ENCODE measurements at places on chromosomes 3 and 15.

- DNase-seq = no peak
Measured at GRCh38 chr3:127549826-127550467, 40.6 kb downstream of the TPRA1 start.

DNA sequence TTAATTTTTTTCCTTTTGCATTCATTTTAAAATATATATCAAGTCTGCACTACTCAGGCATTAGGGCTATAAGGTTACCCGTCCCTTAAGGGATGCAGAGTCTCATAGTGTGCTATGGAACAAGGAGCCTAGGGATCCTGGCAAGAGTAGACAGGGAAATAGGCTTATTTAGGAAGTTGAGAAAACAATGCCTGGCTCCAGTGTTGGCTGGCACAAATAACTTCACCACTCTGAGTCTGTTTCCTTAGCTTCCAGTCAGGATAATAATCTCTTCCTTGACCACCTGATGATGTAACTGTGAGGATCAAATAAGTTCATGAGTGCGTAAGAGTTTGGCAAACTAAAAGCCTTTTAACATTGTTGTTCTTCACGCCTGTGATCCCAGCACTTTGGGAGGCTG, 540.8 kb upstream of the IL12A start:
- no peak for DNase-seq

GRCh38 chr3:174153871-174154270, 705.3 kb upstream of the NAALADL2 start:
- DNase-seq = no peak

- no peak for DNase-seq
Measured at GRCh38 chr3:62366126-62366484, 7.2 kb downstream of the FEZF2 start.

- no peak for DNase-seq
Measured at GRCh38 chr15:32682569-32682968, 35.2 kb upstream of the GREM1 start.

DNA sequence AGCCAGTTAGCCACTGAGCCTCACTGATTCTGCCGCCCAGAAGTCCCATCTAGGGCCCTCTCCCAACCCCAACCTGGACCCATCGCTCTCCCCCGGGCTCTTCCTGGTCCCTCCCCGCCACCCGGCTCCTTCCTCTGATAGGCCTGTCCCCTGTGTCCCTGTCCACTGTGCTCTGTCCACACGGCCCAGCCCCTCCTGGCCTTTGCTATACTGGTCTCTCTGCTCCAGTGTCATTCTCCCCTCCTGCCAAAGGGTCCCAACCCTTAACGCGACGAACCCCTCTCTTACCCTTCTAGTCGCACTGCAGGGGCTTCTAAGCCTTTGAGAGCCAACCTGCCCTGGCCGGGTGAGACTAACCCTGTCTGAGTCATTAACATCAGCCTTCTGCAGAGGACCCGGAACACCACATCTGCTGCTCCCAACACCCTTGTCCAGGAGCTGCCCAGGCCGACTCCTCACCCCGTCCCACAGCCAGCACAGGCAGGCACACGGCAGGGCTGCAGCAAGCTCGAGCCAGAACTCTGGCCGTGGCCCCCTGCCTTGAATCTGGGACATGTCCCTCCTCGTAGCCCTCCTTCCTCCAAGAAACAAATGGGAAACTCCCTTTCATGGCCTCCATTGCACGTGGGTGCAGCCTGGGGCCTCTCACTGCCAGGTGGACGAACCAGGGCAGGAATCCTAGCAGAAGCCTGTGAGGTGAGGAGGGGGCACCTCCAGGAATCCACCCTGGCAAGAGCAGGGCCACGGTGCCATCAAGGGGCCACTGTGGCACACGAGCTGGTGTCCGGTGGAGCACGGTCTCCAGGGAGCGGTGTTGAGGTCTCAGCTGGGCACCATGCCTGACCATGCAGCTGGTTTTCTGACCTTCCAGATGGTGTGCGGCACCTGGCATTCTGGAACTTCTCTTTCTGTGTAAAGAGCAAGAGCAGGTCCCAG, 140.9 kb upstream of the IQSEC1 start:
- no peak for DNase-seq

GRCh38 chr15:39315206-39315850, 265.6 kb upstream of the THBS1 start:
- no peak for DNase-seq

GRCh38 chr3:120685411-120685810, 3.4 kb upstream of the HGD start:
- no peak for DNase-seq

GRCh38 chr15:93233710-93234109, 144.7 kb upstream of the RGMA start:
- no peak for DNase-seq

DNA sequence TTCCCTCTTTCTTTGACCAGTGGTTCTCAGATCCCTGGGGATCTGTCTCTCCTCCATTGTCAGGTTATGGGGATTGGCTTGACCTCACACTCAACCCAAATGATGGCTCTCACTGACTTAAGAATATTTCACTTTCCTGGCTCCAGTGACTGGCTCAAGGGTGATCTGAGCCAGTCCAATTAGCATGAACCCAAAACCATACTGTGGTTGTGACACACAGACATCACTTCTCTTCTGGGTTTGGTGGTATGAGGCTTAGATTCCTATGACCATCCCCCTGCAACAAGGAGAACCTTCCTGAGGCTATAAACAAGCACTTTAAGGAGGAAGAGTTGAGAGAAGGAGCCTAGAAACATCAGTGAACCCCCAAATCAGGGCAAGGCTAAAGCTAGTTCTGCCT, 85.8 kb downstream of the KCNAB1 start:
- no peak for DNase-seq

DNA sequence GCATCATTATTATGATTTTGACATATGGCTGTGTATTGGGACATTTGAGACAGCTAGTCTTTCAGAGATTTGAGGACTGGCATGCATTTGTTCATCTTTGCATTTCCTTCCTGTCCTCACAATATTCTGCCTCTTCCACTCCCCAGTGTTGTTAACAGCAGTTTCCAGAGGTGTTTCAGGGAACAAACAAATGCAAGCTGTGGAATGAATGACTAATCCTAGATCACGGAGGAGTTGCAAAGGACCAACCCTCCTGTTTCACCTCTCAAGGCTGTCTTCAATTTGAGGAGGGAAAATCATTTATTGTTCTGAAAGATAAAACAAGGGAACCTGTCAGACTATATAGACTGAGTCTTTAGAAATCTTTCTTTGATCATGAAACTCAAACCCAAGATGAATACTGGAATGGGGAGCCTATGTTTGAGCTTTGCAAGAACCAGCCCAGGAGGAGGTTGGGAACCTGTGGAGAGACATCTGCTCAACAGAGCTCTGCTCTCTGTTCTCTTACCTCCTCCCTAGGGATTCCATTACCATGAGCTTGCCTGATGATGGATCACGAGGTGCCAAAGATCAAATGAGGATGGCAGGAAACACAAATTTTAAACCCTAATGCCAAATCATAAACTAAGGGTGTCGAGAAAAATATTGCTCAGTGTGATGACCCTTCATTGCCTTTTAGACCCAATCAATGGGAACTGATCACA, 68.5 kb downstream of the SLC7A14 start:
- DNase-seq = no peak

Measured in SW480 (cell line).